Daoy (cell line): ENCODE measurements at places on chromosomes 2 and 18. TPM values are rescaled to one million over a fixed set of nuclear protein-coding genes. Genes with fewer than 3 reads are reported as not detected.

DNA sequence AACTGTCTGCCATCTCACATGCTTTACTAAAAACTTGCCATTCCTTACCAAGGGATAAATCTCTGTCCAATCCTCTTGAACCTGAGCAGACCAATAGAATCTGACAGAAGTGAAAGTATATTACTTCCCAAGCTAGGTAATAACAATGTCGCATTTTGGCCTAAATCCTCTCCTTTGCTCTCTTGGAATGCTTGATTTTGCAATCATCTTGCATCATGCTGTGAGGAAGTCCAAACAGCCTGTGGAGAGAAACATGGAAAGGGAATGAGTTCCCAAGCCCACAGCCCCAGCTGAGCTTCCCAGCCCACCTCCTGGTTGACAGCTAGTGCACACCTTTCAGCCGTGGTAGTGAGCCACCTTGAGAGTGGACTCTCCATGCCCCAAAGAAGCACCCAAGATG lies 540.6 kb downstream of the STK39 start:
- DNase-seq, result no peak

GRCh38 chr2:95272299-95272751 lies 1.9 kb upstream of the PROM2 start:
- DNase-seq, result no peak

- DNase-seq, result no peak
Measured at GRCh38 chr2:164032995-164033394, 297.2 kb upstream of the FIGN start.

DNA sequence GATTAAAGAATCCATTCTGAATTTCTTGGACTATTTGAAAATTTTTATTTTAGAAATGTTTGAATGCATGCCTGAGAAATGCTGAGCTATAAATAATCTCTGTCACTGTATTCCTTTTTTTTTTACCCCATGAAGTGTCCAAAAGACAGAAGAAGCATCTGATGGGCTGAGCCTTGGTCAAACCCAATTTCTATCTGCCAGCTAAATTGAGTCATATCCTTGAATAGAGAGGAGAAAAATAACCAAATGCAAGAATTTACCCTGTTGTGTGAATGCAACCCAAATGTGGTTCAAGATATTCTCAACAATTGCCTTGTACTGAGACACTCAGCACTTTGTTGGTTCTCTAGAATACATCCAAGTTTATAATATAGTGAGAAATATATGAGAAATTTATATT lies 223.5 kb downstream of the UBE2E3 start:
- DNase-seq, result no peak

Gene VWA3B
- total RNA-seq, result 0.77 TPM in 1 of 2 replicates, not detected in the other

Gene SP5
- total RNA-seq, result 0.63 and 2.6 TPM in 2 replicates

GRCh38 chr2:101948625-101949155 lies 43.1 kb upstream of the IL1R2 start:
- no peak for DNase-seq

DNA sequence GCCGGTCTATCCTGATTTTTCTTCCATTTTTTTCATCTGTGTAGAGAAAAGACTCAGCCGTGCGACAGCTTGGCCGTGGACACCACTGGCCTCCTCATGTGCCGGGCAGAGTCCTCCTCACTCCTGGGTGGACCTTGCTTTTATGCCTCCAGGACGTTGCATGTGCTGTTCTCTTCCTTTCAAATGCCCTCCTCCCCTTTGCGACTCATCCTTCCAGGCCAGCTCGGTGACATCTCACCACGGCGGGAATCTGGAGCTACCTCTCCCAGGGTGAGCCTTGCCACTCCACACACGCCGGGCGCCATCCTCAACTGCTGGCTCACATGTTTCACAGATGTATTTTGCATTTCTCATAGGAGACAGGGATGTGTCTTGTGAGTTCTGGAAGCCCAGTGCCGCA lies 198.5 kb upstream of the HDAC4 start:
- no peak for DNase-seq

DNA sequence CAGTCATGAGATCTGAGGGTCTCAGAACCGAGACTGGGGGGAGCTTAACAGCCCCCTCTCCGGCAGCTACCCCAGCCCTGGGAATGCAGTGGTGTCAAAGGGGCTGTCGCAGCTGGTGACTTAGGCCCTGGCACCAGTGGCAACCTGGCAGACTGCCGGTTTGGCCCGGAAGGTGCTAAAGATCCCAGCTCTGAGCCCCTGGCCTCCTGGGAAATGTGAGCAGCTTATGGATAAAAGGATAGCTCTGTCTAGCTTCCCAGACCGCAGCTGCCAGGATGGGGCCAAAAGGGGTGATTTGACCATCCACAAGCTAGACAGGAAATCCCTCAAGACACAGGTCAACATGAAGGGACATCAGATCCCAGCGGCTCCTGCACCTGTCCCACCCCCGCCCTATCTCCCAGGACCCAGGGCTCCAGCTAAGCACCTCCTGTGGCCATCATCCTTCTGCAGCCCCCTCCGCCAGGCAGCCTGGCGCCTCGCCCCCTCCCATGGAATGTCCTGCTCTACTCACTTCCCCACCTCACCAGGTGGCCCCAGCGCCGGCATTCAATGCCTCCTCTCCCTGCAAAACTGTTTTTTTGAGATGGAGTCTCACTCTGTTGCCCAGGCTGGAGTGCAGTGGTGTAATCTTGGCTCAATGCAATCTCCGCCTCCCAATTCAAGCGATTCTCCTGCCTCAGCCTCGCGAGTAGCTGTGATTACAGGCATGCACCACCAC lies 33.2 kb upstream of the EFHD1 start:
- no peak for DNase-seq

Gene OSBPL6
- total RNA-seq, result 3.8 and 4.5 TPM in 2 replicates

DNA sequence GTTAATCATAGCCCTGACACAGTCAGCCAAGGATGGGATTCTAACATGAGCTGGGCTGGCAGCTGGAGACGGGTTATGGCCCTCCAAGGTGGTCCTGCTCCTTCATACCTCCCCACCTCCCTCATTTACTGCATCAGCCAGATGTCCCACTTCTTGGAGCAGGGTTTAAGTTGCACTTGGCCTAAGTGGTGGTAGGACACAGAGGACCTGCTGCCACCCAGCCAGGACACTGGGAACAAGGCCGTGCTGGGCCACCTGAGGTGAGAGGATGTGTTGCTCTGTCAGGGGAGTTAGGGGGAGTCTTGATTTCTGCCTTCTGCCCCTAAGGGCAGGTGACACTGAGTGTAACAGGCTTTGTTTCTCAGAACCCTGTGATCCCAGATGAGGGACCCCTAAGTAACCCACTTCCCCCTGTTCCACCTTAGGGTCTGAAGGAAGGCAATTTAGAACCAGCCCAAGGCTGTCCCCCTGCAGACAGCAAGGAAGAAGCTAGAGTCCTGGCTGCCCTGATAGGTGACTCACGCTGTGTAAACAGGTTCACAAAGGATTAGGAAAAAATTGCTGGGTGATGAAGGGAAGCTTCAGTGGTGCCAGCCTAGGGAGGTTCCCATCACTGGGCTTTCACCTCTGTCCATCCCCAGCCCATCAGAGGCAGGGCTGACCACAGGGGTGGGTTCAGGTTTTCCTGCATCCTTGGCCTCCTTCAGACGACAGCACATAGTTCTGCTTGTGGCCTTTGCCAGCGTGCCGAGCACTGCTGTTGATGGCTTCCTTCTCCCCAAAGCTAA lies 114.3 kb upstream of the MCFD2 start:
- DNase-seq, result peak; percentile 80

Gene B3GNT7
- 0.63 and 1.1 TPM in 2 replicates for total RNA-seq

GRCh38 chr2:211086049-211086448 lies 529.6 kb downstream of the CPS1 start:
- DNase-seq, result no peak

Gene PAIP2B
- total RNA-seq, result 2.5 and 3.1 TPM in 2 replicates

DNA sequence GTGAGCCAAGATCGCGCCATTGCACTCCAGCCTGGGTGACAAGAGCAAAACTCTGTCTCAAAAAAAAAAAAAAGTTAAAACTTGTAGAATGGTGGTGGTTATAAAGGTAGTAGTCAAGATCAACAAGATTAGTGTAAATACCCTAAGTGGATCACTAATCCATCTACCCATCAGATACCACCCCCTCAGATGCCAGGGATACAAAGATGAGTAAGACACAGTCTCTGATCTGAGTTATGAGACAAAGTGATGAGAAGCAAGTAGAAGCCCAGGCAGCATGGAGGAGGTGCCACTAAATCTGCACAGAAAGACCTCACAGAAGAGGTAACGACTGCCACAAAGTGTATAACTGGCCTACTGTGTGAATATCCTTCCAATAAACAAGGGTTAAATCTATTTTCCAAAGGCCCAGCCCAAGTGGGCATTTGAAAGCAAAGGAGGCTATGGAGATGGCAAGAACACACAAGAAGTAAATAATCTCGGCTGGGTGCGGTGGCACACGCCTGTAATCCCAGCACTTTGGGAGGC lies 20.2 kb downstream of the NFE2L2 start:
- DNase-seq, result no peak

GRCh38 chr2:127049927-127050802 lies 56.8 kb downstream of the BIN1 start:
- DNase-seq, result peak; percentile 70

Gene CTDSP1
- total RNA-seq, result 27.4 and 36.3 TPM in 2 replicates

Gene ALK
- 0.03 and 0.11 TPM in 2 replicates for total RNA-seq

Gene ATP5F1A
- 627 and 878 TPM in 2 replicates for total RNA-seq

Gene LINC00305
- not detected in 2 replicates for total RNA-seq

GRCh38 chr18:13270279-13270855 lies 51.8 kb downstream of the LDLRAD4 start:
- DNase-seq, result no peak

- no peak for DNase-seq
Measured at GRCh38 chr18:48548921-48549320, 10.1 kb downstream of the CTIF start.

GRCh38 chr2:75243219-75243618 lies 43.9 kb upstream of the TACR1 start:
- no peak for DNase-seq

GRCh38 chr2:212683346-212684097 lies 144.9 kb upstream of the ERBB4 start:
- DNase-seq, result peak; percentile 17

DNA sequence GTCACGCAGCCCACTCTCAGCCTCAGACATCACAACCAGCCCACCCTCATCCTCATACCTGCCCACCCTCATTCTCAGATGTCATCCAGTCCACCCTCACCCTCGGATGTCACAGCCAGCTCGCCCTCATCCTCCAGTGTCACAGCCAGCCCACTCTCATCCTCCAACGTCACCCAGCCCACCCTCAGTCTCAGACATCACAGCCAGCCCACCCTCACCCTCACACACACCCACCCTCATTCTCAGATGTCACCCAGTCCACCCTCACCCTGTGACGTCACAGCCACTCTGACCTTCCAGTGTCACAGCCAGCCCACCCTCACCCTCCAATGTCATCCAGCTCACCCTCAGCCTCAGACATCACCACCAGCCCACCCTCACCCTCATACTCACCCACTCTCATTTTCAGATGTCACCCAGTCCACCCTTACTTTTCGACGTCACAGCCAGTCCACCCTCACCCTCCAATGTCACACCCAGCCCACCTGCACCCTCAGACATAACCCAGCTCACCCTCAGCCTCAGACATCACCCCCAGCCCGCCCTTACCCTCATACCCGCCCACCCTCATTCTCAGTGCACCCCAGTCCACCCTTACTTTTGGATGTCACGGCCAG lies 100.3 kb downstream of the LOXHD1 start:
- DNase-seq, result no peak

DNA sequence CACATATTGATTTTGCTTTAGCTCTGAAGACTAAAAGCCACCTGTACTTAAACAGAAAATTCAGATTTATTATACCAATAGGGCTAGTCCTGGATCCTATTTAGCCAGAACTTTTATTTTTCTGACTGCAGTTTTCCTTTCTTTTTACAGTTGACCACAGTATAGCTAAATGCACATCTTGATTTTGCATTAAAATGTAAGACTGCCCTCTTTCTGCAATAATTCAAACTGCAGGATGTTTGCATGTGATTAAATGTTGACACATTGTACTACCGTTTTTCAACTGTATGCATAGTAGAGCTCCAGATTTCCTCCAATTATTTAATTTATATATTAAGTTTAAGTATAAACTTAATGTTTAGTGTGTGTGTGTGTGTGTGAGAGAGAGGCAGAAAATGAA lies 1262.9 kb downstream of the SUCLG1 start:
- no peak for DNase-seq
